ENCODE measurements at places on chromosomes 12 and 14.

GRCh38 chr12:92261071-92261470 lies 115.4 kb upstream of the BTG1 start:
- DNase-seq, result no peak

DNA sequence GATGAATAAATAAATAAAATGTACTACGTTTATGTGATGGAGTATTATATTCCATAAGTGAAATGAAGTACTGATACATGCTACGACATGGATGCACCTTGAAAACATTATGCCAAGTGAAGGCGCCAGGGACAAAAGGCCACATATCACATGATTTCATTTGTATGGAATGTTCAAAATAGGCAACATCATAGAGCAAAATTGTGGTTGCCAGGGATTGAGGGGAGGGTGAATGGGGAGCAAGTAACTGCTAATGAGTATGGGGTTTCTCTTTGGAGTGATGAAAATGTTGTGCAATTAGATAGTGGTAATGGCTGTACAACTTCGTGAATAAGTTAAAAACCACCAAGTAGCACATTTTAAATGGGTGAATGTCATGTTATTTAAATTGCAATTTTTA lies 132.8 kb downstream of the SLC38A4 start:
- DNase-seq, result no peak

GRCh38 chr12:94867066-94867855 lies 136.2 kb downstream of the NDUFA12 start:
- no peak for DNase-seq

- no peak for DNase-seq
These were observed 156.2 kb downstream of the ETV6 start for GRCh38 chr12:11805680-11806079.

DNA sequence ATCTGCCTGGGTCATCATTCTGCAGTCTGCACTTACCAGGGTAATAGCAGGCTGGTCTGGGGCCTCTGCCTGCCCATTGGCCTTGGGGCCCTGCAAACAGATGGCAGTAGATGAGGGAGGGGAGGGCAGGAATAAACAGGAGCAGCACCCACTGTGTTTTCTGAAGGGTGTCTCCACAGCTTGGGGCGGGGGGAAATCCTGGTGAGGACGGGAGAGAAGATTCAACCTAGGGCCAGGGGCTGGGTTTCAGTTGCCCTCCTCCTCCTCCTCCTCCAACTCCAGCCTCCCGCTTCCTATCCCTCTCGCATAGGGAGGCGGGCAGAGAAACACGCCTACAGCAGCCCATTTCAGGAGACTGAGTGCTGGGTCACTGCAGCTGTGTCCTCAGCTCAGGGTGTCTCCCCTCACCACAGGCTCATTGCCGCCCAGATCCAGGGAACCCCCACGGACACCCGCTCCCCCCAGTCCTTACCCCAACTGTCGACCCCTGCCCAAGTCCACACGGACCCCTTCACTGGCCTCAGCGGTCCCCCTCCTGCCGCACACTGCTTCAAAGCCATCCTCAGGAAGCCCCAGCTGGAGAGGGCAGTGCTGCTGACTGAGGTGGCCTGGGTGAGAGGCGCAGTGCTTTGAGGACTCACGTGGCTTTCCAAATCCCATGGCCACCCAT lies 9.1 kb upstream of the KRT80 start:
- no peak for DNase-seq

GRCh38 chr14:46818147-46818546 lies 166.6 kb upstream of the RPL10L start:
- DNase-seq, result no peak

- DNase-seq, result no peak
These were observed 45.0 kb downstream of the KCNA5 start for GRCh38 chr12:5088586-5089264.

- no peak for DNase-seq
These were observed 189.3 kb upstream of the GARIN2 start for GRCh38 chr14:66999978-67000377.

- DNase-seq, result no peak
These were observed 1125.7 kb upstream of the FLRT2 start for GRCh38 chr14:84404246-84404645.

- DNase-seq, result no peak
These were observed 72.1 kb upstream of the DUSP6 start for GRCh38 chr12:89424389-89424788.

DNA sequence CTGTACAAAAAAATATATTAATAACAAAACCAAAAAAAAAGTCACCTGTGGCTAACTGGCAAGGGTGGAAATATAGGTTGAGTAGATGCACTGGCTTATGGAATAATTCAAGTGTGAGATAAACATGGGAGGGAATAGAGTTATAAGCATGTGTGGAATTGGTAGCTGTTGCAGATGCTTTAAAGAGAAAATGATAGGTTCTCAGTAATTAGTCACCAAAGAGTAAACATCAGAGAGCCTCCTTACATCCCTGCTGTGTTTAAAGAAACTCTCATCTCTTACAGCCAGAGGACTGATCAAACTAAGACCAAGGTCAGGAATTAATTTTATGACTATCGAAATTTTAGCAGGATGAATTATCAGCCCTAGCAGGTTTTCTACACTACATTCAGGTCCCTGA lies 70.5 kb downstream of the EGLN3 start:
- DNase-seq, result no peak

DNA sequence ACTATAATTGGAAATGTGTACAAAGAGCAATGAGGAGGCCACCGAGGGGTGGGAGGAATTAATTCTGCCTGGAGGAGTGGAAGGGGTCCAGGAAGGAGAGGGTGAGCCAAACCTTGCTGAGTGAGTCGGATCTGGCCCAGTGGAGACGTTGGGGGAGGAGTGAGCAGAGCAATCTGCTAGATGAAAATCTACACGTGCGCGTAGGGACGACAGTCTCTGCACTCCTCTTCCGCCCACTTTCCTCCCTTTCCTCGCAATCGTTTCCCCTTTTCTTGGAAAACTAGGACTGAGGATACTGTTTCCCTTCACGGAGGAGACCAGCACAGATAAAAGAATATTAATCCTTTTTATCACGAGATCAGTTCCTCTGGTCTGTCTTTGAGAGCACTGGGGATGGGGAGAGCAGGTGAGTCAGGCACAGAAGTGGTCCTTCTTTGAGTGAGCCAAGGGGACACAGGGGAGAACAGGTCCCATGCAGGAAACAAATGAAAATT lies 2.9 kb upstream of the NAB2 start:
- DNase-seq, result no peak

GRCh38 chr14:20873370-20874177 lies 17.6 kb upstream of the RNASE3 start:
- DNase-seq, result peak; percentile 74

DNA sequence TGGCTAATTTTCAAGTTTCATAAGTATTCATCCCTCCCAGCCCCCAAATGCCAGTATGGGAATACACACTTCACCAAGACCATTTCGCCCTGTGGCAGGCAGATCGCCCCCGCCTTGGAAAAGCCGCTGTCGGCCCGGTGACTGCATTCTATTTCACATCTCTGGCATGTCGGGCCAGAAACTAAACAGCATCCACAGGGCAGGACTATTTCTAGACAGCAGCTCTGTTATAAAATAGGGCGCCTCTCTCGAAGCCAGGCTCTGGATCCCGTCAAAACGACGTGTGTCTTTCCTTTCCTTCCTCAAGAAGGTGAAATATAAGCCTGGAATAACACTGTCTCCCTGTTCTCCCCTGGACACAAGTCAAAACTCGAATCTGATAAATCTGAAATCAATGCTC lies 56.8 kb downstream of the GSC start:
- DNase-seq, result no peak

DNA sequence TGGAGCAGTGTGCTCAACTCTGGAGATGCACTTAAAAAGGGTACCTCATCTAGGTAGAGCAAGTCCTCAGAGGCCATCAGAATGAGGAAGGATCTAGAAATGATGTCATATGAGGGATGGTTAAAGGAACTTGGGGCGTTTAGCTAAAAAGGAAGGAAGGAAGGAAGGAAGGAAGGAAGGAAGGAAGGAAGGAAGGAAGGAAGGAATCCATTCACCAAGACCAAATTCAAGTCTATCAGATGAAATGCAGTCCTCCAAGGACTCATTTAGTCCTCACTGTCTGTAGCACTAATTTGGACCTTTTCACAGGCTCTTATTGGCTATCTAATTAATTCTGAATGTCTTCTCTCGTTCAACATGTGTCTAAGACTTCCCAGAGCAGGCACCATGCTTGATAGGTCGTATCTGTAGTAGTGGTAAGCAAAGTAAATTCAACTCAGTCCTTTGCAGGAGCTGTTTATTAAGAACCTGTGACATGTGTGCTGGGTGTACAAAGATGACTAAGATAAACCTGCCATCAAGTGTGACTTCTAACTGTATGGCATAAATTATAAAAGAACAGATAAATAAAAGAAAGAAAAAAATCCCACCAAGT lies 63.5 kb downstream of the LLPH start:
- DNase-seq, result no peak

DNA sequence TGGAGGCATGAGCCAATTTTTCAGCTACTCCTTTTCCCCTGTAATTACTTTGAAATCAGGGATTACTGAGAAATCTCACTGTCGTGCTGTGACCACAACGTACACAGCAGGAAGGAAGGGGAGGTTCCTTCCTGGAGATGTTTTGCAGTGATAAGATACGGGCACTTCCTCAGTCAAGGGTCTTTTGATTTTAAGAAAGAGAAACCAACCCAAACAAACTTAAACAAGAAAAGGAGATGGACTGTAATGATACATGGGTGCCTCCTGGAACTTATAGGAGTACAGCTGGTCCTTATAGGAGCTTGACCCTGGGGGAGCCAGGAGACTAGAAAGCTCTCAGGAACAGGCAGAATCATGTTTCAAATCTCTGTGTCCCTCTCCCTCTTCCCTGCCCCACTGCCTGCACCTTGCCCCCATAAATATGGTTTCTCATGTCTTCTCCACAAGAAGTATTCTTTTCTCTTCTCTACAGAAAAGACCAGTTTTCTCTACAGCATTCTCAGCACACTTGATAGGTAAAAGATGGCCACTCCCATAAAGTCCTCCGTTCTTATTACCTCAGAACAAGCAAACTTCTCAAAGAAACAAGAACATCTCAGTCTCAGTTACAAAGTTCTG lies 281.1 kb upstream of the AMIGO2 start:
- peak; percentile 27 for DNase-seq

- no peak for DNase-seq
These were observed 105.8 kb downstream of the SPTSSA start for GRCh38 chr14:34356264-34356654.

GRCh38 chr12:50442178-50442908 lies 41.7 kb downstream of the LARP4 start:
- no peak for DNase-seq

DNA sequence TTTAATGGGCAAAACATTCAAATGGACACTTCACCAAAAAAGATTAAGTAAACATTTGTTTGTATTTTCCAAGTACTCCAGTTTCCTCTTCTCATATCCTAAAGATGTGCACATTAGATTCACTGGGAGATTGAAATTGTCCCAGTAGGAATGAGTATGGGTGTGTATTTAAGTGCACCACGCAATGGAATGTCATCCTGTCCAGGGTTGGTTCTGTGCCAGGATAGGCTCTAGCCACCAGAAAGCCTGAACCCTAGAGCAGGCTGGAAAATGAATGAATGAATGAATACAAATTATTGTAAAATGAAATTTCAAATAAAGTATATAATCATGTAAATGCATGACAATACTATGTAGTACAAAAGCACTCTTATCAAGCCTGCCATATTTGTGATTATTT lies 14.0 kb downstream of the CEP83 start:
- no peak for DNase-seq

DNA sequence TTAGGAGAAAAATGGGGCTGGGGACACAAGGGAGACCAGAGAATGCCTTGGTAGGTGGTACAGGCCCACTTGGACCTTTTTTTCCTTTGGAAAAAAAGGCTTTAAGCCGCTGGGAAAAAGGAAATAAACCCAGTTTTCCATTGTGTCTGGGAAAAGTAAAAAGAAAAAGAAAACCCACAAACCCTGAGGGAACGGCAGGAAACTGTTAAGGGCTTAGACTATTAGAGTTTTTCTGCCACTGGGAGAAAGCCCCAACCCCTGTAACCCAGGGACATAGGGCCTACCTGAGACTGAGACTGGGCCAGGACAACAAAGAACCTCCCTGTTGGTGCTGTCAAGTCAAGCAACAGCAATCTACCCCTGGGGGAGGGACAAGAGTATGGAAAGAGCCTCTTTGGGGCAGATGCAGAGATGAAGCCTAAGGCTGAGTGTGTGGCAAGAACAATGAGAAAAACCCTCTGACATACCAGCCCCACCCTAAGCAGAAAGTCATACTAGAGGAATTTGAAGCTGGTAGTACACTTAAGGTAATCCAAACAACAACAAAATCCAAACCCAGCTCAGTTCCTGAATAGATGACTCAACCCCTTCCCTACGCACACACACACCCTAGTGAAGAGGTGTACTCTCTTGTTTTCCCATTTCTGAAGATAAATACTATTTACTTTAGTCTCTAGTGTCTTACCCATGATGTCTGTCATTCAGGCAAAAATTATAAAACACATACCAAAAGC lies 22.8 kb downstream of the ATF1 start:
- DNase-seq, result no peak

DNA sequence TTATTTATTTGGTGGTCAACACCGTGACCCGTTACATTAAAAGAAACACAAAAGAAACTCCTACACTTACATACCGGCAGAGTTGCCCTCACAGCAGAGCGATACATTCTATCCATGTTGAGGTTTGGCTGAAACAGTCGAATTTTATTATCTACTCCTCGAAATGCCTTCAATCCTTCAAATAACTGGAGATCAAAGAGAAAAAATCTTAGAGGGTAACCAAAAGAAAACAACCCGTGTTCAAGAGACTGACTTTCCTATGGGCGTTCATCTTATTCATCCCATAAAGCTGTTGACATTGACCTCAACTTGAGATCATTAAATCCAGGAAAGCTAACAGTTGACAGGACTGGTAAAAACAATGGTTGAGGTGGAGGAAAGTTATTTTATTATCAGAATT lies 67.7 kb downstream of the BCAT1 start:
- DNase-seq, result no peak

- DNase-seq, result no peak
These were observed 29.1 kb upstream of the ULK1 start for GRCh38 chr12:131865180-131865875.

GRCh38 chr14:58639842-58640484 lies 2.2 kb downstream of the DACT1 start:
- peak; percentile 79 for DNase-seq

GRCh38 chr12:80472911-80473500 lies 29.0 kb downstream of the PTPRQ start:
- DNase-seq, result peak; percentile 10

DNA sequence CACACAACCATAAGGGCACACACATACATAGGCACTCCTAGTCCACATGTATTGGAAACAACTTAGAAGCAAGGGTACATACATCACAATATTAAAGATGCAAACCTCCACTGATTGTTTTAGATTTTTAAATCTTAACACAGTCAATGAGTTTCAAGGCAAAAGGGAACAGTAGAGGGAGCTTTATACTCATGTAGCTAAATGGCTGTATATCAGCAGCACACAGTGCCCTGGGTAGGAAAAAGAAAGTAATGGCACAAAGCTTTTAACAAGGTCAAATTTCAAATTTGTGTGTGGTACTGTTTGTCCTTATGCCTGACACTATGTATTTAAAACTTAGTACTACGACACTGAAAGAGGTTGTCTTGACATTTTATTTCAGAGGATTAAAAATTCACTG lies 262.0 kb downstream of the MED13L start:
- DNase-seq, result peak; percentile 58

GRCh38 chr12:1916371-1917171 lies 1.9 kb downstream of the CACNA2D4 start:
- DNase-seq, result no peak
